ENCODE measurements at places on chromosomes 12 and 14.

DNA sequence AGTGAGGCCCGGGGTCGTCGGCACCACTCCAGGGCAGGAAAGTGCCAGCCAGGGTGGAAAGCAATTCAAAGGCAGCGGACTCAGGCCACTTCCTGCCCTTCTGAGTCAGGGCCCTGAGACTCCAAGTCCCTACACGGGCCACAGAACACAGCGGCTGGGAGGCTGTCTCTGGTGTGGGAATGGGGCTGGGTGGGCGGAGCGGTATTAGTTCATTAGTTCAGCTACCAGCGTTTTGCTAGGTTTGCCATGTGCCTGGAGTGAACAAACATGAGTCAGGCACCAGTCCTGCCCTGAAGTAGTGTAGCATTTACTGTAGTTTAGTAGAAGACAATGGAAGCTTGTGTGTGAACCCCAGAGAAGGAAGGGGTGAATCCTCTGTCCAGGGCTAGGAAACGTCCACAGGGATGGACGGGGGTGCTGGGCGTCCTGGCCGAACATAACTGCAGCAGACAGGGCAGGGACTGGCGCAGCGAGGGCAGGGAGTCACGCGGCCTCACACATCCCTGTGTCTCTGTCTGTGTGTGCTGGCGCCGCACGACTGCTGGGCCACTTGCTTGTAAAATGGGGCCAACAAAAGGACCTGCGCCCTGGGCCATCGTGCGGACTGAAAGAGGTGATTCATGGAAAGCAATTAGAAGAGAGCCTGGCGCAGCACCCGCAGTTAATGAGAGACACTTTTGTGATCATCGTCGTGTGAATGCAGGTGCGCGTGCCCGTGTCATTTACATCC is 186.4 kb upstream of the PRMT8 start:
- no peak for DNase-seq

GRCh38 chr12:49365542-49365941 is 1.7 kb upstream of the SPATS2 start:
- DNase-seq, result no peak

- DNase-seq, result no peak
Observed at GRCh38 chr14:75432411-75432810, 4.6 kb downstream of the JDP2 start.

DNA sequence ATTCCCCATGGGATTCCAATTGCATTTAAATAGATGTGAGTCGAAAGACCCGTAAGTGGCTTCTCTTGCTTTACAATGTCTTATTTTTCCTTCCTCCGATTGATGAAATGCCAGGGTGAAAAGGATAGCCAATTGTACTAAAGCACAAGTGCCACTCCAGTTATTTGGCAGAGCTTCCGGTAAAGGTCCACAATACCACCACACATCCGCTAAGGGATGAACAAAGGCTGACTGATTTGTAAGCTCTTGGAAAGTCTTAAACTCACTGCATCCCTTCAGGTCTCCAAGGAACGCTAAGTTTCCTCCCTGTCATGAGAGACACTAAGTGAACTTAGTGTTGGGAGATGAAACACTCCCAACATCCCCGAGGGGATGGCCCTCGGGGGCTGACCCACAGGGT is 21.2 kb upstream of the RNASE1 start:
- no peak for DNase-seq

DNA sequence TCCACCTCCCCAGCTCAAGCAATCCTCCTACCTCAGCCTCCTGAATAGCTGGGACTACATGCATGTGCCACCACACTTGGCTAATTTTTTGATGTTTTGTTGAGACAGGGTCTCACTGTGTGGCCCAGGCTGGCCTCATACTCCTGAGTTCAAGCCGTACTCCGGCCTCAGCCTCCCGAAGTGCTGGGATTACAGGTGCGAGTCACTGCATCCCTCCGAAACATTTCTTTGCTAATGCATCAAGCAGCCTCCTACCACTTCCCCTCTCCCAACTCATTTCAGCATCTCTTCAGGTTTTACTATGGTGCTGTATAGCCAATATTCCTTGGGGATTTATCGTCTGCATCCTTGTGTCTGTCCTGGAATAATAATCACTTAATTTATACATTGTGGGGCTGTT is 2.3 kb upstream of the SLC22A17 start:
- no peak for DNase-seq

DNA sequence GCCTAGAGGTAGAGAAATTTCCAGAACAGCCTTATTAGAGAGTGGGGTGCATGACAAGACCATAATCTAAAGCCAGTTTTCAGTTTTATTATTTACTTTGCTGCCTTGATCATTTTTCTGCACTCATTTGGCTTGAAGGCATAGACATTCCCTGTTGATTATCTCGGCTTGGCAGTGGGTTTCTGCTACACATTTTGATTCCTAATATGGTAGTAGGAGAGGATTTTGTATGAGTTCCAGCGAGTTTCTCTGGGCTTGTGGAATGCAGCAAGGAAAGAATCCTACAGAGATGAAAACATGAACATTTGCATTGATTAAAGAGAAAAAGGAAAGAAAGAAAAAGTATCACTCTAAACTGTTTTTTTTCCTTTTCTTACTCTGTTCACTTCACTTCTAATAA is 281.2 kb downstream of the PAWR start:
- no peak for DNase-seq

GRCh38 chr14:93729993-93730392 is 58.3 kb downstream of the PRIMA1 start:
- DNase-seq, result no peak

DNA sequence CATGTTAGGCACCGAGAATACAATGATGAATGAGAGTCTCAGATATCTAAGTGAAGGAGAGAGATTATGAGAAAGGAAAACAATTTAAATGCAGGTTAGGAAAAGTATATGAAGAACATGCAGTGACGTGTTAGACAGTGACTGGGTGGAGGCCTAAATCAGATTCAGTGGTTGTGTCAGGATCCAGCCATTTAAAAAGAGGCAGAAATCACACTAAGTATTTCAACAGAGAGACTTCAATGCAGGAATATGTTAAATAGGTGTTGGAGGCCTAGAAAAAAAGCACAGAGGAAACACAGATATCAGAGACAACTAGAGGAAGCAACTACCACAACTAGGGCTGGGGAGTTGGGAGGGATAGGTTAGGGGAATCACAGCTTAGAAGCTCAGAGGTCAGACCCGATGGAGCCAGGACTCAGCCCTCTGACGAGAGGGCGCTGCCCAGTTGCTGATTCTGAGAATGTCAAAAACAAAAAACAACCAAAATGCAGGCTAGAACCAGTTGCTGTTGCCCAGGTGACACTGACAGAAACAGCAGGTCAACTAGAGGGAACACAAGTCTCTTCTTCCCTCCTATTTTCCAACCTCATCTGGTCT is 3.0 kb upstream of the GARIN2 start:
- no peak for DNase-seq

DNA sequence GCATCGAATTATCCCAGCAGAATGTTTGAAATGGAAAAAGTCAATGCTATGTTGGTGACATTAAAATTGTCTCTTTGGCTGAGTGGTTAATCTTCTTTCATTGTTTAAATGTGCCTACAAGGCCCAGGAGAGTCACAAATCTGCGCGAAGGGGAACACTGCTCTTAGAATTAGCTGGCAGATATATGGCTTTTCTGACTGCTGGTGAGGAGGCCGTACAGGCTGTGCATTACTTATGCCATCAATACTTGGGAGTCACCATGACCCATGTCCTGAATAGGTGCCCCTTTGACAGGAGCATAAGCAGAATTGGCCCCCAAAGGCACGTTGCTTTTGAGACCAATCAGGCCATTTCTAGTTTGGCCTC is 521.5 kb downstream of the FUT8 start:
- DNase-seq, result no peak

DNA sequence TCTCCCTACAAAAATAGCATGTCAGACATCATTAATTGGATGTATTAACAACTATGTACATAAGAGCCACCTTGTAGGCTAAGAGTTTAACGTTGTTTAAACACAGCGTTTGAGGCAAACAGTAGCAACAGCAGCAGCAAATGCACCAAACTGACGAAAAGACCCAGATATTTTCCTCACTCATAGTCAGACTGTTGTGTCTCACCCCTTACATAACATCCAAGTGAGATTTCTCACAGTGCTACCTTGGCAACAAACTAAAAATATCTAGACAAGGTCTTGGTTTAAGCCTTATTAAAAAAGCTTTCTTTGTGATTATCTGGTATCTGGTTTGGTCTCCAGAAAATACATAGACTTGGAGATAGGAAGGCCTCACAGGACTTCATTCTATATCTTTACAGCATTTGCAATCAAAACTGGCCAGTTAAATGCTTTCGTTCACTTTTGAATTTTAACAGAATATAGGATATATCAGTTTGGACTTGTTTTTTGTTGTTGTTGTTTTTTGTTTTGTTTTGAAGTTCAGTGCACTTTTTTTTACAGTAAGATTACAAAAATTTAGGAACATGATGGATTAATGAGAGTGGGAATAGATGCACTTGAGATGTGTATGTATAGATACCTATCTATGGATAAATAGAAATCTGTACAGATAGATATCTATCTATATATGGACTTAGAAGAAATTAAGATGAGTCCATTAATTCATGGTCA is 4.1 kb downstream of the BHLHE41 start:
- DNase-seq, result no peak

- DNase-seq, result peak; percentile 68
Observed at GRCh38 chr12:7042842-7043241, 17.7 kb upstream of the C1S start.

- DNase-seq, result no peak
Observed at GRCh38 chr12:121124402-121125109, 8.1 kb upstream of the P2RX7 start.

GRCh38 chr14:96515731-96516130 is 13.5 kb downstream of the PAPOLA start:
- no peak for DNase-seq

- no peak for DNase-seq
Observed at GRCh38 chr12:52370926-52371608, 3.8 kb upstream of the KRT85 start.

GRCh38 chr12:46825591-46826414 is at the start of gene SLC38A4:
SLC38A4 (minus strand) TSS chr12:46825997; CDS start chr12:46793071, 32,926 bp downstream.
- peak; percentile 88 for DNase-seq

GRCh38 chr14:60839657-60840056 is 105.1 kb downstream of the MNAT1 start:
- no peak for DNase-seq

DNA sequence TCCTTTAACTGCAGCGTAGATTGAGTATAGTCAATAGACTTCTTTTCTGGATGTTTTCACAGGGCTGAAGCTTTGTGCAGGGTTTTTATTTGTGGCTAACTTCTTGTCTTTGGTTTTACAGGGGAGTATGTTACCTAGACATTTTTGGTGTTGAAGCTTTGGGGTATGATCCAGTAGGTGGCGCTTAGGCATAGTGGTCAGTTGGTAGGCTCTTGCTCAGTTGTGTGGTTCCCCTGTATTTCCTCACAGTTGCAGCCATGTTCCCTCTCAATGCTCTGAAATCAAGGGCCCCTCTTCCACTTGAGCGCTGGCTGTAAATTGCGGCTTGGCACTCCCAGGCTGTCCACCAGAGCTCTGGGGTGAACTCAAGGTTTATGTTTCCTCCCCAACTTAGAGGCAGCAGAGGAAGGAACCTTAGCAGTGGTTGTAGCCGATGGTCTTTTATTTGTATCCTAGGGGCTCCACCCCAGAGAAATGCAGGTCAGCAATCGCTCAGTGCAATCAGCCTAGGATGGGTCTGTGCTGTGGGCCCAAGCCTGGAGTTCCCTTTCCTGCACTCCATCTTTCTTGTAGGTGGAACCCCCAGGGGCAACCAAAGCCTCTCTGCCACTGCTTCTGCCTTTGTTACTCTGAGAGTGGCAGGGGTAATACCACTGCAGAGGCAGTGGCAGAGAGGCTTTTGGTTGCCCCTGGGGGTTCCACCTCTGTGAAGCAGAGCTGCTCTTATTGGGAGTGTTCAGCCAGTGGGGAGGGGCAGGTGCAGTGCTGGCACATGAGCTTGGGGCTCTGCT is 55.1 kb downstream of the CMAS start:
- DNase-seq, result no peak

DNA sequence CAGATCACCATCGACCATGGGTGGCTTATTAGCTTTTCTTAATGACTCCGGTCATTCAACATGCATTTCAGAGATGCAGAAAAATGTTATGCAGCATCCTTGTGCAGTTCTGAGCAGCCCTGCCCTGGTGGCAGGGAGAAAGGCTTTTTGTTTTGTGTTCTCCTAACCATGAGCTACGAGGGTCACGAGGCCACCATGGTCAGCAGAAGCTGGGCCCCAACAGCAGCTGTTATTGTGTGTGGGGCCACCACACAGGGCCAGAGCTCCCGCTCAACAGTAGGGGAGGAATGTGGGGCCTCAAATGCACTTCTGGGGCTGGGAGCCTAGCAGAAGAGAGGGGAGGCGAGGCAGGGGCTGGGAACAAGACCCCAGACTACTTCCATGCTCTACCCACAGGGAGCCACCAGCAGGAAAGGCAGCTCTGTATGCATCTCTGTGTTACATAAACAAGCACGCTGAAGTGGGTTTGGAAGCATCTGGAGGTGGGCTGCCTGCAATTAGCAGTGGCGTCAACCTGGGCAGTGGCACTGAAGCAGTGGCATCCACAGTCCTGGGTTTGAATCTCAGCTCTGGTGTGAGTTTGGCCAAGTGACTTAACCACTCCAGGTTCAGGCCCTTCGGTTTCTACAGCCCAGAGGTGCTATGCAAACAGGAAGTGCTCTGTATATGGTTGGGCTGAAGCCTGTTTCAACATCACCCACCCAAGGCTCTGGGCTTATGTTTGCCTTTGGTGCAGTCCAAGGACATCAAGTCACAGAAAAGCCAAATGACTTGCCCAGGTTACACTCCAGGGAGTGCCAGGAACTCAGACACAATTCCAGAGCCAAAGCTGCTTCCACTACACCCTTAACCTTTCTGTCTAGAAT is 16.3 kb downstream of the GLTP start:
- DNase-seq, result peak; percentile 83

DNA sequence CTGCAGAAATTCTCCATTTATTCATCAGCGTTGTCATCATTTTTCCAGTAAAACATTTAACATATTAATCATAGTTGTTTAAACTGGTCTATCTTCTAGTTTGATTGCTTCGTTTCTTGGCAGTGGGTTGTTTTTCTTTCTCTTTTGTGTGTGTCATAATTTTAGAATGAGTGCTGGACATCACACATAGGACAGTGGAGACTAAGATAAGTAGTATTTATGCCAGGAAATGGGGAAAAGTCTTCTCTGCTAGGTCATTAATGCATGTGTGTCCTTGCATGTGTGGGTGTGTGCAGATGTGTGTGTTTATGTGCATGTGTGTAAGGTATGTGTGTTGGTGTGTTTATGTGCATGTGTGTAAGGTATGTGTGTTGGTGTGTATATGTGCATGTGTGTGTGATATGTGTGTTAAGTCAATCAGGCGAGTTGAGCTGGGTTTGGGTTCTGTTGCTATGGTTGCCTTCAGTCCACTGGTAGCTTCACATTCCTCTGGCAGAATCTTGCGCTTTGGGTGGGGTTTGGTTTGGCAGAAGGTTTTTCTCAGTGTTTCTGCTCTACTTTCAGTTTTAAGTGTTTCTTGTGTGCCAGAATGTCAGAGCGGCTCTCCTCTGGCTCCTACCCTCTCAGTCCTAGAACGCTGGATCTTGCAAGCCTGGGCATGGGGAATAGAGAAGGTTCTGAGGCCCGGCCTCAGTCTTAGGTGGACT is 7.8 kb upstream of the ADGRD1 start:
- no peak for DNase-seq

- no peak for DNase-seq
Observed at GRCh38 chr12:2341871-2342270, 289.1 kb downstream of the CACNA1C start.
